ENCODE measurements at places on chromosomes 2 and 18.

DNA sequence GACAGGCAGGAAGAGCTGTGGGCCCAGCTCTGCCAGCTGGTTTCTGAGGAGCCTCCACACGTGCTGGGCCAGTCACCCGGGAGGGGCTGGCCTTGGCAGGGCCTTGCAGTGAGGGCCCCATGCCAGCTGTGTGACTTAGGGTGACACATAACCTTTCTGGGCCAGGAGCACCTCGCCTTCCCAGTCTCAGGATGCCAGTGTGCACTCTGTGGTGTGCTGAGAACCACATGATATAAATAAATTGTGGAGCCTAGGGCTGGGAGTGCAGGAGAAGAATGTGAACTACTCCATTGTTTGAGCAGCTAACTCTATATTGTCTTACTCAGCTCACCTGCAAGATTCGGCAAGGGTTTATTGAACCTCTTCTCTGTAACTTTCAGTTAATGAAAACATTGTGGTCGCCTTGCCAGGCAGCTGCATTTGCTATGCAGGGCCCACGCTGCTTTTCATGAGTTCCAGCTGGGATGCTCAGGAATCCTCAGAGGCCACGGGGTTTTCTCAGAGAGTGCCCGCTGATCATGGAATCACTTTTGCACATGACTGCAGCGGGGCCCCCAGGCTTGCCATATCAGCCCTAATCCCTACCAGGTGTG is 222.3 kb downstream of the SH3RF3 start:
- DNase-seq: peak; percentile 51

GRCh38 chr2:42578621-42579020 is 10.2 kb downstream of the MTA3 start:
- DNase-seq: no peak

DNA sequence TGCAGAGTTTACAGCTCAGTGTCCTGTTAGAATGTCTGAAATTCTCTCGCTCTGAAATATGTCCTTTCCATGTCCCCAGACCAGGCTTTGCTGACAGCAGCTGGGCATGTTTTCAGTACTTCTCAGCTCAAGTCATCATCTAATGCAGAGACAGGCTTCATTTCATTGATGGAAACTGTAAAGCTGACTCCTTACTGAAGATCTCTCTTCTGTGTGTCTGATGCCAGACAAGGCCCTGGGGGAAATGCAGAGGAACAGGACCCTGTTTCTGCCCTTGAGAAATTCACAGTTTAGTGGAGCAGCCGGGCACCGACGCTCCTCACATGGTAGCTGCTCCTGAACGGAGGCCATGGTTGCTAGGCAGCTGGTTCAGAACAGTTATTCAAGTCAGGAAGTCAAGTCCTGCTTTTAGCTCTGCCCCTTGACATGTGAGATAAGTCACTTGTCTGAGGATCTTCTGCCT is 24.6 kb upstream of the FZD7 start:
- DNase-seq: no peak

DNA sequence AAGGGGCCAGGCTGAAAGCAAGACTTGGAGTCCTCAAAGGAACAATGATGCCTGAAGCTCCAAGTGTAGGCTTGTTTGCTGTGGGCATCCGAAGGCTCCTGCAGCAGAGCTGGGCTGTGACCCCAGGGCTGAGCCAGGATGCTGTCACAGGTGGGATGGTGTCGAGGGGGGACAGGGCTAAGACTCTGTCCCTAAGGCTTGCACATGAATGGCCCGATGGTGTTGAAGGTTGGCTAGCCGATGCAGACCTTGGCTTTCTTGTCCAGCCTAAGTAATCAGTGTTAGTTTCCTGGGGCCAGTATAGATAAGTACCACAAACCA is 251.0 kb downstream of the NDUFA10 start:
- no peak for DNase-seq

- no peak for DNase-seq
These were observed 160.2 kb downstream of the GBX2 start for GRCh38 chr2:236008006-236008405.

GRCh38 chr2:170512266-170512665 is 202.9 kb upstream of the SP5 start:
- DNase-seq: no peak
